Dermis blood vessel endothelial cell (primary cell): ENCODE measurements at places on chromosomes 5 and 9. TPM values are rescaled to one million over a fixed set of nuclear protein-coding genes. Genes with fewer than 3 reads are reported as not detected.

Gene FBP1
- 1.3 and 2.2 TPM in 2 replicates for total RNA-seq

Gene IFNA21
- not detected in 2 replicates for total RNA-seq

Gene SURF1
- 15.3 and 31.1 TPM in 2 replicates for total RNA-seq

Gene CDX1
- not detected in 2 replicates for total RNA-seq

Gene NEUROG1
- not detected in 2 replicates for total RNA-seq

Gene TTC16
- total RNA-seq = not detected in 2 replicates

Gene PCDHGB1
- total RNA-seq = 1.4 and 1.5 TPM in 2 replicates

Gene GPR150
- 0.05 and 0.17 TPM in 2 replicates for total RNA-seq

Gene MRPS2
- total RNA-seq = 13.4 and 19.5 TPM in 2 replicates

Gene ITK
- total RNA-seq = not detected in 2 replicates

Gene FGF18
- total RNA-seq = not detected in 2 replicates

Gene REXO4
- 16.2 and 26.9 TPM in 2 replicates for total RNA-seq

Gene ZBTB26
- 4.4 and 5.7 TPM in 2 replicates for total RNA-seq

Gene COL15A1
- total RNA-seq = 0.42 and 31.5 TPM in 2 replicates

Gene SGCD
- 0.51 and 0.84 TPM in 2 replicates for total RNA-seq

Gene DMRT3
- total RNA-seq = not detected in 2 replicates

Gene NSA2
- total RNA-seq = 78.1 and 101 TPM in 2 replicates

Gene SOWAHA
- total RNA-seq = not detected in 2 replicates

Gene FAM153A
- total RNA-seq = not detected in 2 replicates

Gene DOCK2
- total RNA-seq = 0.17 and 0.28 TPM in 2 replicates

Gene OTULINL
- 0.34 and 0.56 TPM in 2 replicates for total RNA-seq

Gene PTTG1
- total RNA-seq = 60.4 and 190 TPM in 2 replicates

Gene PCDHGB4
- 11.3 and 14.5 TPM in 2 replicates for total RNA-seq

Gene PCSK1
- total RNA-seq = 0.51 TPM in 2 replicates

Gene ECM2
- not detected in 2 replicates for total RNA-seq

Gene C1QTNF2
- 0.17 and 0.28 TPM in 2 replicates for total RNA-seq

Gene STPG3
- total RNA-seq = 0.34 TPM in 1 of 2 replicates, not detected in the other

Gene CNTNAP3
- total RNA-seq = 57.2 and 87.2 TPM in 2 replicates

Gene SURF6
- 13.0 and 15.0 TPM in 2 replicates for total RNA-seq

Gene BOD1
- total RNA-seq = 60.2 and 61.3 TPM in 2 replicates

Gene S1PR3
- total RNA-seq = 1.0 and 3.6 TPM in 2 replicates

Gene BARHL1
- total RNA-seq = not detected in 2 replicates

Gene C9orf50
- total RNA-seq = not detected in 2 replicates

Gene PTPDC1
- total RNA-seq = 5.9 and 7.0 TPM in 2 replicates

Gene SEMA6A
- 21.1 and 38.1 TPM in 2 replicates for total RNA-seq

Gene CDKN2B
- 1.9 and 2.4 TPM in 2 replicates for total RNA-seq
